ENCODE measurements at places on chromosomes 2 and 18.

GRCh38 chr2:149125031-149125725 lies 86.7 kb downstream of the LYPD6B start:
- no peak for DNase-seq

GRCh38 chr2:25654801-25655200 lies 18.6 kb downstream of the DTNB start:
- no peak for DNase-seq

GRCh38 chr2:219555956-219556355 lies 12.1 kb downstream of the TMEM198 start:
- no peak for DNase-seq

DNA sequence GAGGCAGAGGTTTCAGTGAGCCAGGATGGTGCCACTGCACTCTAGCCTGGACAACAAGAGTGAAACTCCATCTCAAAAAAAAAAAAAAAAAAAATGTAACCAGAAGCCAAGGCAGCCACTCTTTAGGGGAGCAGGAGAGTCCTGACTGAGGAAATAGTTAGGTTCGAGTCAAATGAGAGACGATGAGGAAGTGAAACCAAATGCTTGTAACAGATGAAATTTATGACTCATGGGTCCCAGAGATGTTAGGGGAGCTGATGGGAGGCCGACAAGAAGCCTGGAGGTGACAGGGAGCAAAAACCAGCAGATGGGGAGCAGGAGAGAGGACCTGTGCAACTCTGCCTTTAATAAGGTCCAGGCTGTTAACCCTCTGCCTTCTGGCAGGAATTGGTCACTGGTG lies 756.1 kb upstream of the DDX18 start:
- DNase-seq, result no peak

DNA sequence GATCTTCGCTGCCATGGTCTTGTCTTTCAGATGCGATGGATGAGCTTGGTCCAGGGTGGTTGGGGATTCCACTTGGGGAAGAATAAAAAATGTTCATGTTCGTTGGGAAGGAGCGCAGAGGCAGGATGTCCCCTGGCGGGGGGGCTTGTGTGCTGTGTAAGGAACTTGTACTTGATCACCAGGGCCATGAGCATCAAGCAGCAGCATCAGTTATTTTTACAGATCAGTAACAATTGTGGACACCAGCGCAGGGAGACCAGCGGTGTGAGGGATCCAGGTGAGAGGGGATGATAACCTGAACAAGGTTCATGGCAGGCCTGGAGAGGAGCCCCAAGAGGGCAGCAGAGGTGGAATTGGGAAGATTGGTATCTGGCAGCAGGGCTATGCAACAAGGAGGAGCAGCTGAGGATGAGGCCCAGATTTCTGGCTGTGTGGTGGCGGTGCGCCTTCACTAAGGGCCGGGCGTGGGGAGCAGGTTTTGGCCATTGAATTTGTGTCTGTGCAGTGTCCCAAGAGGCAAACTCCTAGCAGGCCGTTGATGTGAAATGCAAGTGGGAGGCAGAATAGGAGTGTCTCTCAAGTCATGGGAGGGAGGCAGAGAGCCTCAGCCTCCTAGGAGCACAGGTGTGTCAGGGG lies 3.9 kb downstream of the CNNM3 start:
- DNase-seq, result no peak

- DNase-seq, result no peak
These were observed 31.0 kb upstream of the GREB1 start for GRCh38 chr2:11502740-11503292.

DNA sequence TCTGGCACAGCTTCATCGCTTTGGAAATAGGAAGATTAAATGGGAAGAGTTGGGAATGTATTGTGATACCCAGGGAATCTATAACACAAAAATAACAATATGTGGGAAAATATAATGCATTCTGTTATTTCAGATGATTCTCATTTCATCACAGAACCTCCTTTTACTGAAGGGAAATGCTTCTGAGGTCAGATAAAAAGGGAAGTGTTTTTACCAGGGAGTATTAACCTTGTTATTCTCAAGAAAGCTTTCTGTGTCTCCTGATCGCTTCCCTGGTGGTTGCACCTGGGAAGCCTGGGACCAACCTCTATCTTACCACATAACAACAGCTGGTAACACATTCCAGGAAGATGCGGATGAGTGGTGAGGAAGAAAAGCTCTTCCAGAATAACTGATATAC lies 47.2 kb downstream of the SCG2 start:
- no peak for DNase-seq

DNA sequence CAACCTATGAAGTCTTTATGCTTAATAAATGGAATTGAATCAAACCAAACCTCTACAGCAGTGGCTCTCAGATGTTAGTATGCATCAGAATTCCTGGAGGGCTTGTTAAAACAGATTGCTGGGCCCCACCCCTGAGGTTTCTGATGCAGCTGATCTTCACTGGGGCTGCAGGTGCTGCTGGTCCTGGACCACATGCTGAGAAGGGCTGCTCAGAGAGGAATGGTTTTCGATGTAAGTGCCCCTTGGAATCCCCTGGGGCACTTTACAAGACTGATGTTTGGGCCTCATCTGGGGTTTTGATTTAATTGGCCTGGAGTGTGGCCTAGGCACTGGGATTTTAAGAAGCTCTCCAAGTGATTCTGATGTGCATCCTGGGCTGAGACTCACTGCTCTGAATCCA lies 403.8 kb upstream of the HS6ST1 start:
- DNase-seq, result no peak

DNA sequence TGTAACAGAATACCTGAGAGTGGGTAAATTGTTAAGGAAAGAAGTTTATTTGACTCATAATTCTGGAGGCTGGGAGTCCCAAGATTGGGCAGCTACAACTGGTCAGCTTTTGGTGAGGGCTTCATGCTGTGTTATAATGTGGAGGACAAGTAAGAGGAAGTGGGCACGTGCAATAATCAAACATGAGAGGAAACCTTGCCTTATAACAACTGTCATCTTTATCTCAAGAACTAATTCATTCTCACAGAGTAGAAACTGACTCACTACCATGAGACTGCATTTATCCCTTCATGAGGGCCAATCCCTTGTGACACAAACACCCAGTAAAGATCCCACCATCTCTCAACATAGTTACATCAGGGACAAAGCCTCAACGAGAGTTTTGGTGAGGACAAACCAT lies 318.1 kb upstream of the NT5C1B start:
- DNase-seq, result no peak

- DNase-seq, result no peak
These were observed 147.3 kb upstream of the TCF4 start for GRCh38 chr18:55735199-55735855.
